ENCODE measurements at places on chromosomes 2 and 18. TPM values are rescaled to one million over a fixed set of nuclear protein-coding genes. Genes with fewer than 3 reads are reported as not detected.

AGXT gene
- total RNA-seq: not detected

EVX2 gene
- total RNA-seq: not detected

PARD3B gene
- total RNA-seq: 0.09 TPM

TMEM247 gene
- total RNA-seq: not detected

NT5DC4 gene
- total RNA-seq: not detected

PCARE gene
- total RNA-seq: not detected

ZNF892 gene
- 4.8 TPM for total RNA-seq

SLC5A7 gene
- not detected for total RNA-seq

OSGEPL1 gene
- total RNA-seq: 9.7 TPM

FAM237A gene
- not detected for total RNA-seq

IL1F10 gene
- not detected for total RNA-seq

PROKR1 gene
- total RNA-seq: not detected

NPAS2 gene
- 5.6 TPM for total RNA-seq

SLC38A11 gene
- total RNA-seq: not detected

ST6GAL2 gene
- not detected for total RNA-seq

LAPTM4A gene
- total RNA-seq: 27.3 TPM

NOTO gene
- not detected for total RNA-seq

TEX261 gene
- 67.9 TPM for total RNA-seq

AQP12A gene
- not detected for total RNA-seq

PRSS56 gene
- not detected for total RNA-seq

DNAJC5G gene
- total RNA-seq: not detected

OTOS gene
- total RNA-seq: not detected

SALL3 gene
- not detected for total RNA-seq

SRD5A2 gene
- total RNA-seq: not detected

RELCH gene
- 32.3 TPM for total RNA-seq

CYP27C1 gene
- total RNA-seq: not detected

PTGR3 gene
- total RNA-seq: 28.6 TPM

Measured in activated T-helper 2 cell treated with anti-CD3 and anti-CD28 coated beads, Interferon-gamma antibody, Interleukin-2, Interleukin-4, amounts not matched to agents 10 μg/mL and 5 μg/mL and 100 μg/mL, durations not matched to agents 14 hours and 24 hours and 36 hours (primary cell).